NCI-H1105 treated with DMSO at 0.1 percent for 48 hours (cell line): ENCODE measurements at places on chromosomes 16 and 17.

GRCh38 chr16:27374804-27375425, 27.1 kb upstream of the IL21R start:
- DNase-seq = no peak

DNA sequence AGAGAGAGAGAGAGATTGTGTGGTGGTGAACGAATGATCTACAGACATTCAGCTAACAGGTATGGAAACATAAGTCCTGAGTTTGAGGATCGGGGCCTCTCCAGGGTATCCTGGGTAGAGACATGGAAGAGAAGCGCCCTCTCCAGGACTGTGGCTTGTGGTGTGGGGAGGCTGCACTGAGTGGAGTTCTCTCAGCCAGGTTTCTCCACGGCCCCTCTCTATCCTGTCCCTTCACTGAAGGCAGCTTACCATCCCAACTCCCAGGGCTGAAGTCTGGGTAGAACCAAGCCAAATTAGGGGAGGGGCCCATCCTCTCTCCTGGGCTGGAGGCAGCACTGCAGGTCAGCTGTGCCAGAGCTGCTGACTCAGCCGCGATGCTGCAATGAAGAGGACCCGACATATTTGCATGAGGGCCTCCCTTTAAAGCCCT, 6.2 kb downstream of the C1QL1 start:
- no peak for DNase-seq

- peak; percentile 72 for DNase-seq
Measured at GRCh38 chr17:45791935-45792334, 7.8 kb downstream of the CRHR1 start.

DNA sequence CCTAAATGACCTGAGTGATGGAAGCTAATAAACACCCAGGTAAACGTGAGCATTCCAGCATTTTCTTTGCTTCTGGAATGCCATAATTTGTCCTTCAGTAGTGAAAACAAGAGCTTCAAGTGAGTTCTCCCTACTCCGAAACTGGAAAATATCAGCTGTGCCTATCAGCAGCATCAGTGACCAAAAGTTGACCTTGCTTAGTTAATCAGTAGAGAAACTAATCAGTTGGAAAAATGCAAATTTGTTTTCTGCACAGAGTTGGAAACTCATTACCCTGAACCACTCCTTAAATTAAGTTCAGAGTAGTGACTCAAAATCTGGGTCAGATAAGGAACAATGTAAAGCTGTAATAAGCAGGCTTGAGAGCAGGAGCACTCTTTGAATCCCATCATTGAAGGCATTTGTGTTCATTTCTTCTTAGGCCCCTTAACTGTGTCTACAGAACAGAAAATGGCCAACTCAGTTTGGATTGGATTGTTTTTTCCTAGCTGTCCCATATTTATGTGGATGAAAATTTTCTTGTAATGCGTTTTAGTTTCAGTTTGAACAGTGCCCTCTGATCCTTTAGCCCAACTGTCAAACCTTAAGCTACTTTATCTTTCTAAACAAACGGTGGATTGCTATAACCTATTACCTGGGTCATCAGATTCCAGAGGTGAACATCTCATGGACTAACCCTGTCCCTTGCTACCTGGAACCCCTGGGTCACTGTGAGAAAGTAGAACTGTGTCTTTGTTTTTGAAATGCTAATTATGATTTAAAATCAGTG, 290.4 kb downstream of the TOX3 start:
- DNase-seq = no peak

DNA sequence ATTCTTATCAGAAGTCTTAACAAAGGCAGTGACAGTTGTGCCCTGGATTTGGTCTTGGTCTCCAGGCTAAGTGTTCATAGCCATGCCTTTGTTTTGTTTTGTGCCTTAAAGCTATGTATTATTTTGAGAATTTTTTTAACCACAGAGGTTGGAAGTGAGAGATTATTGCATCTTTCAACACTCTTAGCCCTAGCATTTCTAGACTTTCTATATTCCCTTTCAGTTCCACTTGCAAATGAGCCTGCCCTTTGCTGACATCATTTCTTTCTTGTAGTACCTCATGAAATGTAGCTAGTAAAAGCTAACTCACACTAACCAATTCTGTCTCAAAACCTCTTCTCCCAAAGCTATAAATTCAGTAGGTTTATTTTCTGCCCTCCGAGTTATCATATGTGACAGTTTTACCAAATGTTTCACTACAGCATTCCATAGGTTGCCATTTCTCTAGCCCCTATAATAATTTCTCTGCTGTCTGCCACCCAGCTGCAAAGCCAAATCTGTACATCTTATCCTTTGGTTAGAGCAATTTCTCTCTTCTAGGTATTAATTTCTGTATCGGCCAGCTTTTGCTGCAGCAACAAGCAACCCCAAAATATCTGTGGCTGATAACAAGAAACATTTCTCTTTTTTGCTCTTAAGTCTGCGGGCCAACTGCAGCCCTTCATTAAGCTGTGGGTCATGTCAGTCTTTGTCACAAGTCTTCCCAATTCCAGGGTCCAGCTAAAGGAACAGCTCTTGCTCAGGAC, 14.2 kb upstream of the CCL1 start:
- no peak for DNase-seq

DNA sequence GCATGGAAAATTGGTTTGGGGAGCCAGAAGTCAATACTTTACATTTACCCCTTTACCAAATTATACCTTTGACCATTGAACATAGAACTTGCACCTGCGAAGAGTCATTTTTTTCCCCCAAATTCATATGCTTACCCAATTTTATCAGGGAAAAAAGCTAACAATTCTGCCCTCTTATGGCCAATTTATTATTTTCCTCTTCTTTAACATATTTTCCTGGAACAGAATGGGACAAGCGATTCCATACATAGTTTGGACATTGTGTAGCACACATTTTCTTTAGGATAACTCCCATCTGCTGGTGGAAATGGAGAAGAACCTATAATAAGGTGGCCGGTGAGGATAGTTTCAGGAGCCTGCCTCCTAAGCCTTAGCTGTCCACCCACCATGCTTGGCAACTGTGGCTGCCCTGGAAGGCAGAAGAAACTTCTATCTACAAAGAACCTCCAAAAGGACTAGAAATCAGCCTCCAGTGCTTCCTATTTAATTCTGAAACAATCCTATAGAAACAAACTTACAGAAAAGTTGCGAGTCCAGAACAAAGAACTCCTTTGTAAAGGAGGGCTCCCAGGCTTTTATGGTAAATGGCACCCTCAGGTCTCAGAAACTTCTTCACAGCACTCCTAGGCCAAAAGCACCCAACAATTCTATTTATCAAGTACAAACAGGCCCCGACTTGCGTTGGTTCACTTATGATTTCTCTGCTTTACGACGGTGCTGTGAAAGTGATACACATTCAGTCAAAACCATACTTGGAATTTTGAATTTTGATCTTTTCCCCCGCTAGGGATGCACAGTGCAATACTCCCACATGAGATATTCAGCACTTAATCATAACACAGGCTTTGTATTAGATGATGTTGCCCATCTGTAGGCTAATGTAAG, 64.1 kb upstream of the CACNG4 start:
- peak; percentile 26 for DNase-seq

DNA sequence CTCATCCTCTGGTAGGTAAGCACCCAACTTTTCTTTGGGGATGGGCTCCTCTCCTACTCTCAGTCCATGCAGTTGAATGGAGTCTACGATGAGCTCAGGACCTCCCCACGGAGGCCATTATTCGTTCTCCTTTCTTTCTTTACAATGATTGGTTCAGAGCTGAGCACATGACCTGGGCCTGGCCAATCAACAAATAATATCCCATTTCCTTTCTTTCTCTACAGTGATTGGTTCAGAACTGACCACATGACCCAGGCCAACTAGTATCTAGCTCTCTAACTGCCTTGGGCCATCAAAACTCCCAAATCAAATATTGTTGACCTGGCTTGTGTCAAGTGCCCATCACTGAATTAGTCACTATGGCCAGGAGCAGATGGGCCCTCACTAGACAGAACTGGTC, 129.2 kb downstream of the USP31 start:
- no peak for DNase-seq

DNA sequence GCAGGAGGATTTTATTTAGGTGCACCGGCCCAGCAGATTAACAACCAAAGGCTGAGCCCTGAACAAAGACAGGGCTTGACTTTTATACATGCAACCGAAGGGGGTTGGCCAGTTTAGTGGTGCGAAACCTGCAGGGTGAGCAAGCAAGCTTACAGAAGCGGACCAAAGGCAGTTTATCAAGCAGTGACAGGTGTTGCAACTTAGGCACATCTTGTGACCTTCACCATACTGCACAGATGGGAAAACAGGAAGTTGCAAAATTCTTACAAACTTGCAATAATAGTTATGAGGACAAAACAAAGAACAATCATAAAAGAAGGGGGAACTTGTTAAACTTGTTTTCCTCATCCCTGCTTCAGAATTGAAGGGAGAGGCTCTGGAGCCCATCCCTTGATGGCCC, 1265.1 kb downstream of the CDH8 start:
- no peak for DNase-seq

DNA sequence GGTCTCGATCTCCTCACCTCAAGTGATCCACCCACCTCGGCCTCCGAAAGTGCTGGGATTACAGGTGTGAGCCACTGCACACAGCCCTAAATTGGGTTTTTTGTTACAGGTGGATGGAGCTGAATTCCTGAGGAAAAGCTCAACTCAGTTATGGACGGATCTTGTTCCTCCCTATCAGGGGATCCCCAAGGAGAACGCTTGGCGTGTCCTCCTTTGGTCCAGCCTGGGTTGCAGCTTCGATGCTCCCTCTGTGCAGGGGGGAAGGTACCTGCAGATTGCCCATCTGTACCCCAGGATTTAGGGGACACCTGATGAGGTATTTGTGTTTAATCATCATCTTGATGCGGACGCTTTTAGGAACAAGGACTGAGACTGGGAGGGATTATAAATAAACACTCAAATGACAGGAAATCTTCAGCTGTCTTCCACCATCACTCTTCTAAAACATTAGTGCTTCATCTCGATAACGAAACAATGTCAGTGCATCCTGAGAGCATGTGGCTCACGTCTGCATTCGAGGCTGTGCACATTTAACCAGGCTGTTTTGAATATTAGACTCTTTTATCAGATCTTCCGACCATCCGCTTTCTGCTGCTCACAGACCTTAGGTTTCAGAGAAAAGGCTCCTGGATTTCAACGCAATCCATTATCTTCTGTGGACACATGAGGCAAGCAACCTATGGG, 18.2 kb upstream of the MEIOB start:
- DNase-seq = no peak

DNA sequence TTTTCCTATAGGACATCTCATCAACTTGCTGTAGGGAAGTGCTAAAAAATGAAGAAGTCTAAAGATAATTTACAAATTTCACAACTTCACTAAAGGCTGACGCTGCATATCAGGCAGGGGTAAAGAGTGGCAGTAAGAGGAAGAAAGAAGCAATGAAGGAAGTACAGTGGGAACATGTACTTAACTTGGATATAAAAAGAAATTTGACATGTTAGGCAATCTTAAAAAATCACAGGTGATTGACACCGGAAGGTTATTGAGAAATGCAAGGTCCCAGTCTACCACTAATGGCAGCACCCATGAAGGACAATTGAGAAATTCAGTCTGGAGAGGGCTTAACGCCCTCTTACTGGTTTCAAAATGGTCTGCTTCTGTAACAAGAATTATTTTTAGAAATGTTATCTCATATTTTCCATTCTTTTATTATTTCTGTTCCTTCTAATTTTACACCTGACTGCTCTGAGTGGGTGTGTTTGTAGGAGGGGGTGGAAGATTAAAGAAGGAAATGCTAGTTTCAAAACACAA, 358.1 kb downstream of the KCNJ2 start:
- no peak for DNase-seq

- no peak for DNase-seq
Measured at GRCh38 chr17:44591206-44591605, 33.9 kb downstream of the FZD2 start.

DNA sequence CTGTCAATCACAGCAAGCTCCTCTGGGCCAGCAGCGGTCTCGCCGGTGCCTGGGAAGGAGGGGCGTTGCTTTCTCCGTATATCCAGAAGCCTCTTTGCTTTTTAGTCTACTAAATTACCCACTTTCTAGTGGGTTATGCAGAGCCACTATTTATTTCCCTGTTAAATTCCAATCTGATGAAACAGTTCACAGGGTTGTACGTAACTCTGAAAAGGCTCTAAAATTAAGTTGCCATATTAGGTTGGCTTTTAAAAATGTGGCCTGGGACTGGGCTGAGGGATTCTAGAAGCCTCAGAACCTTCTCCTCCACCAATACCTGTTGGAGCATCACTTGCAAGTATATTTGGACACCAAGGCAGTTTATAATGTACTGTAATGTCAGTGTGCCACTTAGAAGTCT, 27.2 kb downstream of the MARCHF10 start:
- no peak for DNase-seq
